CD14-positive monocyte (primary cell): ENCODE measurements at places on chromosomes 12 and 14.
A peak's percentile ranks its signal among the peaks of the same experiment; 100 is the strongest.

DNA sequence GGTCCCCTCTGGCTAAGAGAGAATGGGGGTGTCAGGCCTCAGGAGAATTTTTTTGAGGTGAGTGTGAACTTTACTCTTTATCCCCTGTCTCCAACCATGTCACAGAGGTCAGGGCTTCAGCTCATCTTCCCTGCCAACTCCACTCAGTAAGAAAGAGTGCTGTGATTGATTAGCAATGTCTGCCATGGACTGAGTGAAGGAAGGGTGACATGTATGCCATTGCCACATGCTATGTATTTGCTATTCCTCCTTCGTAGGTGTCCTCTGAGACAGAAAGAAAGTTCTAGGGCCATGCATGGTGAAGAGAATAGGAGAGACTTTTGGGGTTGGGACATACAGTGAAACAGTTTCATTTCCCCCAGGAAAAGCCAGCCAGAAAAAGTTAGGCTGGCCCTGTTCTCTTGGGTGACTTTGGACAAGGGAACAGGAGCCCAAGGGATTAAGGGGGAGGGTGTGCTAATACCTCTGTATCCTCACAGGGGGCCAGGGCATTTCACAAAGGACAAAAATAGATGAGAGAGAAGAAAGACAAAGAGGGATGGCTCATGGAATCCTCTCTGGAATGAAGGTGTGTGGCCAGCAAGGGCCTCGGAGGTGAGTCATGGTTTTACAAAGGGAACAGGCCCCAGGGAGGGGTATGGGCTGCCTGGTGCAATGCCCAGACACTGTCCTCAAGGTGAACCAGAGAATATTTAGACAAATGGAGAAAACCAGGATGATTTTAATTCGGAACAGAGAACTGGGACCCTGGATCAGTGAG lies 13.9 kb upstream of the MYL2 start:
- no peak for DNase-seq

GRCh38 chr12:12927211-12928079 lies 24.5 kb downstream of the GPRC5D start:
- DNase-seq = peak; percentile 57

DNA sequence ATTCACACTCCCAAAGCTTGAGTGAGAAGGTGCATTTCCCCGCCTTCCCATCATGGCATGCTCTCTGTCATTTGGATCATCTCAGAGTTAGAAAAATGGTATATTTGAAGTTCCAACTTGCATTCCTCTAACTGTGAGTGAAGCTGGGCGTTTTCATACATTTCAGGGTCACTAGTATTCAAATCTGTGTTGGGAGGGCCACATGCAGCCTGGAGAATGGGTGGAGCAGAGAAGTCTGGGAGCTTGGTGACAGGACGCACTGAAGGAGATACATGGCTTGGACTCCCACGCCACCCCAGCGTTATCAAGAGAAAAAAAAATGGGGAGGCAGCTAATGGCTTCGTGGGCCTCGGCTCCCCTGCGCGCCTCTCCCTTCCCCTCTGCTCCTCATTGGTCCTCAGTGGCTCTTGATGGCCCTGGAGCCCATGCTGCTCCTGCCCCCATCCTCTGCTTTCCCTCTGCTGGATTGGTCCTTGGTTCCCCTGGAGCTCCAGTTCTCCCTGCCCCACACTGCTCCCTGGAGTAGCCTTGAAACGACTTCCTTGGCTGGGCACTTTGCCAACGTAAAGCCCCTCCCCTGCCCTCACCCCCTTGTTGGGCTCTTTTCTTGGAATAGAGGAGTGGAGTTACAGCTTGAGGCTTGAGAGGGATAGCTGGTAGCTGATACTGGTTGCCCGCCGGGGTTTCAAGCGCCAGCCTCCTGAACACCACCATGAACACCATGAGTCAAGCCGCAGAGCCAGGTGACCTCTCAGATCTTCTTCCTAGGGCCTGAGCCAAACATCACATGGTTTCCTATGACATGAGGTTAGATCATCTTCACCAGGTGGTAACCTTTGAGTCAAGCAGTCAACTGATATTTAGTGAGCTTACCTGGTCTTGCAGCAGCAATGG lies 139.6 kb downstream of the PRKCH start:
- DNase-seq = no peak

GRCh38 chr14:37197421-37198272 lies at the start of gene MIPOL1:
MIPOL1 (plus strand) TSS chr14:37197937; CDS start chr14:37247889, 49,952 bp downstream.
- DNase-seq = no peak

- DNase-seq = no peak
Observed at GRCh38 chr12:46127656-46128055, 137.3 kb upstream of the SCAF11 start.
